ENCODE measurements at places on chromosomes 13 and 19.
A peak's percentile ranks its signal among the peaks of the same experiment; 100 is the strongest.

- no peak for DNase-seq
Observed at GRCh38 chr19:1163934-1164683, 10.0 kb downstream of the SBNO2 start.

DNA sequence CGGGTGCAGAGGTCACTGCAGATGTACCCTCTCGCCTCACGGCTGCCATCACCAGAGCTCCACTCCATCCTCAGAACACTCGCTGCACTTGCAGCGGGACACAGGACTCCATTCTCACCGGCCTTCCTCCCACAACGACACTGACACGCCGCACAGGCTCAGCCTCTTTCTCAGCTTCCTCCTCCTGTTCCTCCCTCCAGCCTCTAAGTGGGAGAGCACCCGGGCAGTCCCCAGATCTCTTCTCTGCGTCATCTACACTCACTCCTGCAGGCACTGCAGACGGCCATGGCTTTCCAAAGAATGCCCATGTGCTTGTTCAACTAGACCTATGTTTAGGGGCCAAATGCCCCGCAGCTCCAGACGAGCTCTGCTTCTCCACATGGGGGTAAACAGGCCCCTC is 14.3 kb upstream of the FKRP start:
- DNase-seq: no peak

DNA sequence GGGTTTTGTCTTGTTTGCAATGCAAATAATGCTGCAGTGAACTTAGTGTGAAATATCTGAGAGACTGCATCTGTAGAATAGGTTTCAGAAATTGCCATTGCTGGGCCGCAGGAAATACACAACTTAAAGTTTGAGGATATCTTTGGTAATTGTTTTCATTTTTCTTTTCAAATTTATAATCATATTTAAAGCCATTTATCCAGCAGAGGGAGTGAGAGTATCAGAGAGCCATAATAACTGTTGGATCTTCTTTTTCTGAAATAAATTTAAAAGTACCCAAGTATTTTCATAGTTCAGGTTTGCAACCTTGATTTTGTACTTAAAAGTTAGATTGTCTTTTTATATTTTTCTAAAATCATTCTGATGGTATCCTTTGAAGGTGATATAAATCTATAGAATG is 99.4 kb downstream of the ZMYM2 start:
- DNase-seq: no peak

DNA sequence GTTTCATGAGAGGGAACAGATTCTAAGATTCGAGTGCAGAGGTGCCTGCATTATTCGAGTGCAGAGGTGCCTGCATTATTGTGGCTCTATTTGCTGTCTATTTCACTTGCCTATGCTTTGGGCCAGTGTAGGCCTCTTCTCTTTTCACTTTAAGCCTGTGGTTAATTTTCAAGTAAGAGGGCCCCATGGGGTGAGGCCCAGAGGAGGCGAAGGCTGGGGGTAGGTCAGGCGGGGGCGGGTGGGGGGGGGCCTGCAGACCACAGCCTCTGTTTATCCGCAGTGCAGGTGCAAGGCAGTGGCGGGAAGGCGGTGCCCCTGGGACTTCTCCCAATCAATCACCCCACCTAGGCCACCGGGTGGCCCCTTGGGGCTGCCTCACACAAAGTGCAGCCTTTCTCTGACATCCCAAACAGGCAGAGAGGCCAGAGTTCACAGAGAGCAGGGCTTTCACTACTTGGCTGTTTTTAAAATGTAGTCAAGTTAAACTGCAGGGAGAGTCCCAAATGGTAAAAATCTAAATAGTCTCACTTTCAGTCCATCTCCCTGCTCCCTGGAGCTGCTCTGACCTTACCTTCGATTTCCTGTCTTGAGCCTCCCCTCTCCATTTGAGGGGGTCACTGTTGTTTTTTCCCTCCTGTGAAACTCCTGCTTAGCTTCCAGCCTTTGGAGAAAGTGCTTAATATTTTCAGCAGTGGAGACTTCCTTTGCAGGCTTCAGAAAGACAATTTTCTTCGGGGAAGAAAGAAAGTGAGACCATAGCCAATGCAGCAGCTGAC is 249.0 kb downstream of the DLEU7 start:
- no peak for DNase-seq

DNA sequence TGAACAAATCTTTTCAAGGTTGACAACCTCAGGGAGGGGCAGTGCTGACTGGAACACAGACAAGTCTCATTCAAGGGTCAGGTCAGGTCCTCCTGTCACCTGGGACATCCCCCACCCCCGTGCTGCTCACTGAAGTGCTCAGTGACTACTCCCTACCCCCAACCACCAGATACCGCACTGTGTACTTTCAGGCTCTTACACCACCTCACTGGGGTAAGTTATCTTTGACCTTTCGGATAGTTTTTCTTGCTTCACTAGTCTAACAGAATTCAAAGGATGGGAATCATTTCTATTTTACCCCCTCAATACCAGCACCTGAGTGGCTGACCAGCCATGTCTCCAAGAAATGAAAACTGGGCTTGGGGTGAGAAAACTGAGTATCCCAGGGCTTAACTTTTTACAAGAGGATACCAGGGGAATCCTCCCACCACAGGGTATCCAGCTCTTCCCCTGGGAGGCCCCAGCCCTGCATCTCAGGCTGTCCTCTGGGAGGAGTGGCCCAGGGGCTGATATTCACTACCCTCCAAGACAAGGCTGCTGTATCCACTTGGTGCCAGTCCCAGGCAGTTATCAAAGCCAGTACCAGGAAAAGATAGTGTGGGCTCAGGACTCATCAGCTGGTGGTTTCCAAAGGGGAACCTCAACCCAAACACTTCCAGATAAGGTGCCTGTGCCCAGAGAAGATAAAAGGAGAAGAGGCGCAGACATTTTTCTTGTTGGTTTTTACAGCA is 2.1 kb downstream of the ZNF563 start:
- no peak for DNase-seq

GRCh38 chr19:48933382-48933932 is at the start of gene DHDH:
TSS of gene DHDH (plus strand) at chr19:48933699. CDS start at chr19:48933722, 23 bp downstream.
- DNase-seq: peak; percentile 86

DNA sequence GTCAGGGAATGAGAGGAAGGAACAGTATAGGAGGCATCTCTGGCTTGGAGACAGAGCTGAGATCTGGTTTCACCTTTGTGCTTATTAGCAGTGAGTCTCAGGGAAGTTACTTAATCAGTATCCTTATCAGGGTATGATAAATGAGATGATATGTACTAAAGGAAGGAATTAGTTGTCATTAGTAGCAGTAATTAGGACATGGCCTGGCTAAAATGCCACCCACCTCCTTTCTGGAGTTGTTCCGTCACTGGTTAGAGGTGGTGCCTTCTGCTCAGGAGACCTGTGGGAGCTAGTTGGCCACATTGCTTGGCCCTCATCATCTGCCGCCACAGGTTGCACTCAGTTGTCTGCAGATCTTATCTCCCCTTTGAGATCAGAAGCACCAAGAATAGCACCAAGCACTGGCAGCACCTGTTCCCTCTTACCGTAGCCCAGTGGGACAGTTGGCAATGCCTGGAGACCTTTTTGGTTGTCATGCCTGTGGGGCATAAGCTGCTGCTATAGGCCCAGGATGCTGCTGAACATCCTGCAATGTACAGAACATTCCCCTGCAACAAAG is 4.7 kb downstream of the GPATCH1 start:
- no peak for DNase-seq

DNA sequence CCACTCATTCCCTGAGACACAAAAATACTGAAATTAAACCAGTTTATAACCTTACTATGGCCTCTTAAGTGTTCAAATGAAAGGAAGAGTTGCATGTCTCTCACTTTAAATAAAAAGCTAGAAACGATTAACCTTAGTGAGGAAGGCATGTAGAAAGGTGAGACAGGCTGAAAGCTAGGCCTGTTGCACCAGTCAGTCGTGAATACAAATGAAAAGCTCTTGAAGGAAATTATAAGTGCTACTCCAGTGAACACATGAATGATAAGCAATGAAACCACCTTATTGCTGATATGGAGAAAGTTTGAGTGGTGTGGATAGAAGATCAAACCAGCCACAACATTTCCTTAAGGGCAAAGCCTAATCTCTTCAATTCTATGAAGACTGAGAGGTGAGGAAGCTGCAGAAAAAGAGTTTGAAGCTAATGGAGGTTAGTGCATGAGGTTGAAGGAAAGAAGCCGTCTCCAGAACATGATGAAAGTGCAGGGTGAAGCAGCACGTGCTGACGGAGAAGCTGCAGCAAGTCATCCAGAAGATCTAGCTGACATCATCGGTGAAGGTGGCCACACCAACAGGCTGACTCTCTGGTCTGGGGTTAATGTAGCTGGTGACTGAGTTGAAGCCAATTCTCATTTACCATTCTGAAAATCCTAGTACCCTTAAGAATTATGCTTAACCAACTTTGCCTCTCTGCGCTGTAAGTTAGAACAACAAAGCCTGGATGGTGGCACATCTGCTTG is 94.5 kb upstream of the TEX29 start:
- no peak for DNase-seq

DNA sequence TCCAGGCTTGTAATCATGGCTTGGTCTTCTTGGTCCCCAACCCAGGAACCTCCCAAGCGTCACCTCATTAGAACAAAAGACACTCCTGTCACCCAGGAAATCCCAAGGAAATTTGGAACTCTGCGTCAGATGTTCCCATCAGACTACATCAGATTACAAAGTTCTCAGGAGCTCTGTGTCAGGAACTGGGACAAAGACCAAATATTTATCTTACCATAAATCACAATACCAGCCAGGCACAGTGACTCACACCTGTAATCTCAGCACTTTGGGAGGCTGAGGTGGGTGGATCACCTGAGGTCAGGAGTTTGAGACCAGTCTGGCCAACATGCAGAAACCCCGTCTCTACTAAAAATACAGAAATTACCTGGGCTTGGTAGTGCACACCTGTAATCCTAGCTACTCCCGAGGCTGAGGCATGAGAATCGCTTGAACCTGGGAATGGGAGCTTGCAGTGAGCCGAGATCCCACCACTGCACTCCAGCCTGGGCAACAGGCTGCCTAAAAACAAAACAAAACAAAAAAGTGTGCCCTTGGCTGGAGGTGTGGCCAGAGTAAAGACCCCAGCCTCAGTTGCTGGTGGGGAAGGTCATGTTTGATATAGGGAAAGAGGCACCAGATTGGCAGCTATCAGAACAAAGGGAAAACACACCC is 16.7 kb upstream of the CCDC124 start:
- DNase-seq: no peak

DNA sequence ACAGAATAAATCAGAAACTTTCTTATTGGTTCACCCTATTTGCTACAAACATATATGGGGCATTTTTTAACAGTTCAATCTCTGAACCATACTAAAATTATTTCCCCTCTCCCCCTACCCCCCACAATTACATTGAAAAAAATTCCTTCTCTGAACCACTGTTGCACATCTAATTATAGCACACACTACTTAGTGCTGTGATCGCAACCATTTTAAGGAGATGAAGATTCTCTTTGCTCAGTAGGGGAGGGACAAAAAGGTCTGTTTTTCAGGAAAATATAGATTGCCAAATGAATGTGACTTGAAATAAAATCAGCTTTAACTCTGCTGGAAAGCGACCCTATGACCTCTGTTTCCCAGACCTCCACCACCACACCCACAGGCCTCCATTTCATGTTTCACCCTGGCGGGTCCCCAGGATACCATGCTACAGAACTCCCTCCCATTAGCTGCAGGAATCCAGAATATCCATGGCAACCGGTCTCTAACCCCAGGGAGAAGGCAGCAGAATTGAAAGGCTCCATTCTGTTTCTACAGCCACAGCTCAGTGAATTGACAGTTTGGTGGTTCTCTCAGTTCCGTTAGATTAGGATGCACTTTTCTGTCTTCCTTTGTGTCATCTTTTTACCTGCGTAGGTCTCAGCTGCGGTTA is 286.3 kb downstream of the TBC1D4 start:
- no peak for DNase-seq

DNA sequence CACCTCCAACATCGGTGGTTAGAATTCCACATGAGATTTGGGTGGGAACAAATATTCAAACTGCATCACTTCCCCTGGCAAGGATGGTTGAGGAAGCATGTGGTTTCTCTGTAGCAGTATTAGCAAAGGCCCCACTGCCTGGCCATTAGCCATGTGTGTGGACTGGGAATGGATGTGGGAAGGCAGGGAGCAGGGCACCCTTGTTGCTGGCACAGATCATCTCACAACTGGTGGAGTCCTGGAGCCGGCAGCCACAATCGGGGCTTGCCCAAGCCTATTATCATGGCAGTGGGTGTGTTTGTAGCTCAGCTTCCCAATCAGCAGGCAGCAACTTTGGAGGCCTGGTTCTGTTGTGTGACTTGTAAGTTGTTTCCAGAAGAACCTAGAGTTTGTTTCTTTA is 391.9 kb downstream of the DLEU7 start:
- DNase-seq: no peak

DNA sequence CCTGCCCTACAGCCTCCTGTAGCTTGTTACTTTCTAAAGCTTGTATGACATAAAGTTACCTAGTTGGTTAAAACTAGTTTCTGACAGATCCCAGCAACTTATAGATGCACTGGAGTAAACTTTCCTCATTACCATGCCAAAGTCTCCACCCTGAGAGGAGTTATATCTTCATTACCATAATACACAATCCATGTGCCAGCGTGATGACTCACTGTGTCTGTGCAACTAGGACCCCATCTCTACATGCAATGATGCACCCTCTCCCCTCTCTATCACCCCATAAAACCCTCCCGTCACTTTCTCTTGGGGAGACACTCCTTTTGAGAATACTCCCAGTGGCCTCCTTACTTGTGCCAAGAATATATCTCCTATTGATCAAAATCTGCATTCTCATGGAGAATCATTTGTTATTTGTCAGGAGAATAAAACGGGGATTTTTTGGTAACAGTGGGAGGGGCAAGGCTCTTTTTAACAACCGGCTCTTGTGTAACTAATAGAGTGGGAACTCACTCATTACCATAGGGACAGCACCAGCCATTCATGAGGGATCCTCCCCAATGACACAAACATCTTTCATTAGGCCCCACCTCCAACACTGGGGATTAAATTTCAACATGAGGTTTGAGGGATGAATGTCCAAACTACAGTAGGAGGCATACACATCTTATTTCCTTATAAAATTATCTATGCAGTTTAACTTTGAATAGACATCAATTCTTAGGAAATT is 235.1 kb upstream of the ATXN8OS start:
- DNase-seq: no peak

DNA sequence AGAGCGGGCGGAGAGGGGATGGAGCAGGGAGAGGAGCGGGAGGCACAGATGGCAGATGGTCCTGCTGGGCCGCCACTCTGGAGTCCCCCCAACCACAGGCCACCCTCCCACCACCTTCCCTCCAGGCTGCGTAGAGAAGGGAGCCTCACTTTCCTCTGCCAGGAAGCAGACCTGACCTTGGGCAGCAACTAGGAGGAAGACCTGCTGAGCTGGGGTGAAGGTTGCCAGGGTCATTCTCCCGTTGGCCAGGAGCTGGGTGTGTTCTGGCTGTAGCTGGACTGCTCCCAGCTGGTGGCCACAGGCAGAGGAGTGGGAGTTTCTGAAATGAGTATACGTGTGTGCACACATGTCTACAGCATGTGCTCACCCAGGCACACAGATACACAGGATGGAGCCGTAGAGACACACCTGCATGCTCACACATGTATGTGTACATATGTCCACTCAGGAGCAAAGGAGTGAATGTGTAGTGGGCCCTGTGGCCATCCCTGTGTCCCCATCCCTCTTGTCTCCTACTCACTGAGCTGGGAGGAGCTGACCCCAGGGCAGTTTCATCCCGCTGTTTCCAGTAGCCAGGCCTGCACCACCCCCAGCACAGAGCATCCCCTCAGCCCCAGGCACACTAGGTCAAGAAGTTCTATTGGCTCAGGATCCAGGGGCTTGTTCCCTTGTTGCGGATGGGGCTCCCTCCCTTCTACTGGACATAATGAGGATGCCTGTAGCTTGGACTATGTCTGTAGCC is 53.0 kb downstream of the CHST8 start:
- DNase-seq: no peak

- no peak for DNase-seq
Observed at GRCh38 chr19:6713773-6714692, 6.4 kb downstream of the C3 start.

All from NCI-H1436 treated with DMSO at 0.1 percent for 48 hours (cell line).